ENCODE measurements at places on chromosomes 16 and 17.

GRCh38 chr17:75638893-75639292 lies 5.7 kb downstream of the SMIM5 start:
- DNase-seq, result no peak

DNA sequence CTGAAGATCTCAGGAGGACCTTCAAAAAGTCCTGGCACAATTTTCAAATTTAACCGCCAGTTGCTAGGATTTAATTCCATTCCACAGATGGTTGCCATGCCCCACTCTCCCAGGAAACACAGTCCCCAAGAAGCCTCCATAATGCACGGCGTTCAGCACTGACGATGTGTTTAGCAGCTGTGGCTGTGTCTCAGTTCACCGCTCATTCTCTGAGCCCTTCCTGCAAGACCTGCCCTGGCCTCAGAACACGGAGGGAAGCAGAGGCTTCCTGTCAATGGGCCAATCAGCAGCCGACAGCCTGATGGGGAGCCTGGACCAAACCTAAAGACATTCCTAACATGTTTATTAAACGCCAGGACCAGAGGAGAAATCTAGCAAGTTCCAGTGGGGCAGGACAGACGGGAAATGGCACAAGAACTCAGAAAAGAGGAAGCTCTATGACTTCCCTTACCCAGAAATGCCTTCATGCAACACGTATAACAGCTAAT lies 4.9 kb downstream of the MYLK3 start:
- DNase-seq, result no peak

DNA sequence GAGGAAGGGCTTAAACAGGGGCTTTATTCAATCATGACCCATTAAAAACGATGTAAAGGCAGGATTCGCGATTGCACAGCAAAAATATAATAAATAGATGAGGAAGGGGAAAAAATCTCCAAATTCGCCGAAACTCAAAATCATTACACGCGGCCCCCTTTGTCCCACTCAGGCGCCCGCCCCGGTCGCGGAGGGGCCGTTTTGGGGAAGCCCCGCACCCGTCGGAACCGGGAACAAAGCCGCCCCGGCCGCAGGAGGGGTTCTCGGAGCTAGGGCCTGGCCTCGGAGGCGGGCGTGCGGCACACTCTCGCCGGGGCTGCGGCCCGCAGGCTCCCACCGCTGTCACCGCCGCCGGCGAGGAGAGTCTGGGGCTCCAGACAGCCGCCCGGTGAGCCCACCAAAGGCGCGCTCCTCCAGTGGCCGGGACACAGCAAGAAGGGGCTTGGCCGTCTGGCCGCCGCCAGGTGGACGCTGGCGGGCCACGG lies 521 bp downstream of the C16orf87 start:
- DNase-seq, result peak; percentile 94

DNA sequence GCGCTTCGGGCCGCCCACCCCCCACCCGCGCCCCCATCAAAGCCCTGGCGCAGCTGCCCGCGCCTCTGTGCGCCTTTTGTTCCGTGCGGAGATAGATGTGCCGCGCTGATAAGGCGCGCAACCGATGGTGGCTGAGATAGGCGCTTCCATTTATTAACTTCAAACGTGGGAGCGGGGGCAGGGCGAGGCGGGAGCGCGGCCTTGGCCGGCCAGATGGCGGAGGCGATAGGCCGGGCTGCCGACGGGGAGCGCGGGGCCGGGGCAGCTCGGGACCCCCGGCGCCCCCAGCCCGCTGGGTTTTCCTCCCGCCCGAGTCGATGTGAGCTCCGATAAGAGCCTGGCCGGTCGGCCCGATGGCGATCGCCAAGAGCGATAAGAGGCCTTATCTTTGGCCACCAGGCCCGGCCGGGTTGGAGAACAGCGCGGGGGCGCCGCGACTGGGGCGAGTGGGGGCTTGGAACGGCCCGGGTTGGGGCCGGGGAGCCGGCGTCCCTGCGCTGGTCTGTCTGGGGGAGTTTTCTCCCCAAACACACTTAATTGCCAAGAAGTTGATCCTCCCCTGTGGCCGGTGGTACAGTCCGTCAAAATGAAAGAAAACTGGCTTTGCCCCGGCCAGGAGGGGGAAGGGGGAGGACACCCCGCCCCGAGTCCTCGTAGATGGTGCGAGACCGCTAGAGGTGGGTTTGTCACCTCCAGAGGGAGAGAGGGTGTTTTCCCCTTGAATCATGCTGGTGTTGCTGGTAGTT lies 2.7 kb downstream of the ZFPM1 start:
- DNase-seq, result peak; percentile 80

GRCh38 chr16:80718480-80719220 lies 85.7 kb downstream of the CDYL2 start:
- no peak for DNase-seq

GRCh38 chr16:21194771-21195301 lies 16.5 kb downstream of the ZP2 start:
- no peak for DNase-seq

- DNase-seq, result no peak
These were observed 445.3 kb upstream of the MAF start for GRCh38 chr16:80045861-80046260.
